ENCODE measurements at places on chromosomes 12 and 14.

DNA sequence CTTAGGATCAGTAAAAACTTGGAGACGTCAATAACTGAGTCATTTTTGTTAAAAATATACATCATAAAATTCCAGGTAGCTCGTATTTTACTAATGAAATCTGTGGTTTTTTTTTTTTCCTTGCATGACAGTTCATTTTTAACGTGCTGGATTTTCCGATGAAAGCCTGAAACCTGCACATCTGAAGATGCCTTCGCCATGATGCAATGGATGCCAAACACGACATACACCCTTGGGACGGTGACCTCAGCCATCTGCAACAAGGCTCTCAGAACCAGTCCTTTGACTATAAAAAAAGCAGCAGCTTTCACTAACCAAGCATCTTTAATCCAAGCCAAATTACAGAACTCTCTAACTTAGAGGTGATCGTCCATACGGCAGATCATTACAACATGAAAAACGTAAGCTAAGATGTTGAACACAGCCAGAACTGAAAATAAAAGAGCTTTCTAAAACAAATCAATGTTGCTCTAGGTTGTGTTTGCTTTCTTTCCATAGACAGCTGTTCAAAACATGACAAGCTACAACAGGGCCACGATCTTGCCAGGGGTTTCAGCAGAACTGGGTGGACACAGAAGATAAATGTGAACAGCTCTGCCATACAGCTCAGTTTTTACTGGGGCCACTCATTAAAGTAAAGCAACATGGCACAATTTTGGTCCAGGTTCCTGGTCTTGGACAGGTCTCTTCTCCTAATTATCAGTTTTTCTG lies 7.8 kb downstream of the NIN start:
- DNase-seq: no peak

DNA sequence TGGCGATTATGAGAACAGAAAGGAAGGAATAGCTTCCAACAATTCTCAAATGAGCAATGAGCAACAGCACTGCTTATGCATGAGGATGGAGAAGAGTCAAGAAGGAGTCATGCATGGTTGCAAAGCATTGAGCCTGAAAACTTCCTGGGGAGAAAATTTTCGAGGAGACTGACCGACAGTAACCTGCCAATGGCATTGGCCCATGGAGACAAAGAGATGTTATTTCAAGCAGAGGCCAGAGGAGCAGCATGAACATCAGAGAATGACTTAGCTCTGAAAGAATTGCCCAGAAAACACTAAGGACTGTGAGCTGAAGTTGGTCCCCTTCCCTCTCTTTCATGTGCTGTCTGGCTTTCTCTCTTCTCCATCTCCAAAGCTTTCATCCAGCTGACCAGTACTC lies 343.4 kb downstream of the ADAMTS20 start:
- DNase-seq: no peak

- peak; percentile 39 for DNase-seq
These were observed 55.1 kb downstream of the TTC6 start for GRCh38 chr14:37650356-37651037.

DNA sequence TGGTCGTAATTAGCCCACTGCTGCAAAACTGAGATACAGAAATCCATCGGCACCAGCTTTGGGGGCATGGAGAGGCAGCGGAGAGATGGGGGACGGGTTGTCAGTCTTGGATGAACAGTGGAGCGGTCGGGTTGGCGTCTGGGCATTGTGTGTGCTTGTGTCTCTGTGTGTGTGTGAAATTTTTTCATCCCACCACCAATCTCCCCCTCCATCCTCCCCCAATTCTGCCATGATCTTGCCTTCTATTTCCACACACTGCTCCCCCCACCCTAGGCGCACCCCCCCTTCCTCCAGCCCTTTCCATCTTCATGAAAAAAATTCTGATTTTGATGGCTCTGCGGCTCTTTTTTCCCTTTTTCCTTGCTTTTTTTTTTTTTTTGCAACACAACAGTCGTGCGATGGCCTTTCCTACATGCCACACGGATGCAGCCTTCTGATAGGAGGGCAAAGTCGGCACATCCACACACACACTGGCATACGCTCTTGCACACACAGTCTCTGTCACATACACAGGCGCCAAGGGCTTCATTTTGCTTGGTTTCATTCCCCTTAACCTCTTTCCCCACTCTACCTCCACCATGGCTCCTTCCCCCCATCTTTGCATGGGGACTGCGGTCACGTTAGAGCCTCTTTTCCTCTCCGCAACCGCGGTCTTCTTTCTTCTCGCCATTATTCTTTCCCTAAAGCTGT lies 3.3 kb downstream of the NRXN3 start:
- no peak for DNase-seq

GRCh38 chr12:5170844-5171243 lies 127.2 kb downstream of the KCNA5 start:
- no peak for DNase-seq

Data from NCI-H510A treated with DMSO at 0.1 percent for 48 hours (cell line).